ENCODE measurements at places on chromosomes 5 and 9.

DNA sequence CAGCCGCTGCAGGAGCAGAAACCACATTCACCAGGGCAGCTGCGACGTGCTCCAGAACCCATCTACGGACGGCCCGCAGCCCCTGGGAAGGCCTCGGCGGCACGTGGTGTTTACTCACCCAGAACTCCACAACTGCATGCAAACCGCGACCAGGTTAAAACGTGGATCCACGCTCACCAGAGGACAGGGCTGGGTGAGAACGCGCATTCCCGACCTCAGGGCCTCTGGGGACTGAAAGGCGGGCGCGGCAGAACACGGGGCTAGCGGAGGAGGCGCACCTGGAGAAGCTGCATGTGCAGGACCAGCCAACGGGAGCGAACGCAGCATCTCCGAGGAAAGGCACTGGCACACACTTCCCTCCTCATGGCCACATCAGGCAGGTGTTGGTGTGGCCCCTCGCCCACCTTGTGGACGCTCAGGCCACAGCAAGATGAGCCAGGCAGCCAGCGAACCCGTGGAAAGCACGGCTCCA lies 24.0 kb upstream of the CAMSAP1 start:
- no peak for DNase-seq

- DNase-seq: no peak
Observed at GRCh38 chr5:65548281-65548680, 14.7 kb downstream of the CENPK start.

- DNase-seq: no peak
Observed at GRCh38 chr5:17096952-17097695, 120.3 kb upstream of the BASP1 start.

DNA sequence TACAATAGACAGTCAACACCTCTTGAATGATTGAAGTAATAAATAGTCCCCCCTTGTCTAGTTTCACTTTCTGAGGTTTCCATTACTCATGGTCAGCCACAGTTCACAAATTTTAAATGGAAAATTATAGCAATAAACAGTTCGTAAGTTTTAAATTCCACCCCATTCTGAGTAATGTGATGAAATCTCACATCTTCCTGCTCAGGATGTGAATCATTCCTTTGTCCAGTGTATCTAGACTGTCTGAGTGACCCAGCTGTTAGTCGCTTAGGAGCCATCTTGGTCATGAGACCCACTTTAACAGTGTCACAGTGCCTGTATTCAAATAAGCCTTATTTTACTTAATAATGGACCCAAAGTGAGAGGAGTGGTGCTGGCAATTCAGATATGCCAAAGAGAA lies 311.6 kb upstream of the PRR16 start:
- DNase-seq: no peak

- DNase-seq: no peak
Observed at GRCh38 chr9:112112941-112113681, 62.0 kb downstream of the SUSD1 start.

GRCh38 chr9:33112094-33112493 lies 35.6 kb upstream of the SMU1 start:
- DNase-seq: no peak

- DNase-seq: no peak
Observed at GRCh38 chr5:137269274-137269673, 229.9 kb downstream of the SPOCK1 start.

GRCh38 chr9:73050887-73051550 lies 98.2 kb upstream of the ALDH1A1 start:
- DNase-seq: no peak

DNA sequence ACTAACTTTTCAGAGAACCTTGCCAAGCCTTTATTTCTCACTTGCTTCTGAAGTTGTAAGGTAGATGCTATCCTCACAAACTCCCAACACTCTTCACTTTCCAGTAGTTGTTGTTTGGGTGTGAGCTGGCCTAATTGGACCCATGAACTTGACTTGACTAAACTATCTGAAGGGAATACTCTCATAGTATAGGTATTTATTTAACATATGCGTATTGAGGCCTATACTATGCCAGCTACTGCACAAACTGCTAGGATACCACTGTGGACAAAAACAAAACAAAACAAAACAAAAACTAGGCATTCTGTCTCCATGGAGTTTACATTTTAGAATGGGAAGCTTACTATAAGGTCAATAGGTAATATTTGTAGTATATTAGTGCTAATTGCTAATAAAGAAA lies 1.3 kb downstream of the TXNDC8 start:
- no peak for DNase-seq

GRCh38 chr5:17317473-17317872 lies 100.0 kb downstream of the BASP1 start:
- no peak for DNase-seq

DNA sequence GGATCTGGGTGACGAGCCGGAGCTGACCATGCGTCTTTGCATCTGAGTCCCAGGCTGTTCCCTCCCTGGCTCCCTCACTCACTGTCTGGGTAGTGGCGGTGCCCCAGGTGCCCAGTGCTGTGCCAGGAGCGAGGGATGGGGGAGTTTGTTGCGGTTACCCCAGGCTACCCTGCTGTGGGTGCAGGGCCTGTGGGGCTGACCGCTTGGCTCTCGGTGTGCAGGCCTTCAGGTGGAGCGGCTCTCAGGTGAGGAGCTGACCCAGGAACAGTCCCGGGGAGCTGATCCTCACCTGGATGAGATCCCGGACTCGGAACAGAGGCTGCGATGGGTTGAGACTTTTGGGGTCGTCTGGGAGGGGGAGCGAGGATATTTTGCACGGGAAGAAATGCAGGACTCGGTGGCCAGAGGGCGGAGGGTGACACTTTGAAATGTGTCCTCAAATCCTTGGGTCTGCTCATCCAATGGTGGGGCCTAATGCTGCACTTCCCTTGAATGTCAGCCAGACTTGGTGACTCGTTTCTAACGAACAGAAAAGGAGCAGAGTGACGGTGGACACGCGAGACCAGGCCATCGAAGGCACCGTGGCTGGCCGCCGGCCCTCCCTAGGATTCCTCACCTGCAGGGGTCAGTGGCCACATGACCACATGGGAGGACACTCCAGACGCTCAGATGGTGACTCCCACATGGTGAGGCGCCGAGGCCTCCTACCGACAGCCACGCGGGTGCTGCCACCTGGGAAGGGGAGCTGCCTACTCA lies 104.3 kb upstream of the RAPGEF1 start:
- no peak for DNase-seq

DNA sequence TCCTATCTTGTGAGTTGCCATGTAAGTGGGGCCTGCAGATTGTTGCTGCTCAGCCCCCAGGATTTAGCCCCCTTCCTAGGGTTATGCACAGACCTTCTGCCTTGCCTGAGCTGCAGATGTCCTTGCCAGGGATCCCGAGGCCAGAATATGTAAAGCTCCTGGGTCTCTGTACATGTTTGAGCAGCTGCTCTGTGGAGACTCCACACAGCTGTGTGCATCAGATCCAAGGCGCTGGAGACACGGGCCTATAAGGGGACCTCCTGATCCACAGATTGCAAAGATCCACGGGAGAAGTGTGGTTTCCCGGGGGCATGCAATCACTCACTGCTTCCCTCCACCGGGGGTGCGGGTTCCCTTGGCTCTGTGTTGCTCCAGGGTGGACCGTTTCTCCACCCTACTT lies 28.9 kb downstream of the TAF11L14 start:
- no peak for DNase-seq

DNA sequence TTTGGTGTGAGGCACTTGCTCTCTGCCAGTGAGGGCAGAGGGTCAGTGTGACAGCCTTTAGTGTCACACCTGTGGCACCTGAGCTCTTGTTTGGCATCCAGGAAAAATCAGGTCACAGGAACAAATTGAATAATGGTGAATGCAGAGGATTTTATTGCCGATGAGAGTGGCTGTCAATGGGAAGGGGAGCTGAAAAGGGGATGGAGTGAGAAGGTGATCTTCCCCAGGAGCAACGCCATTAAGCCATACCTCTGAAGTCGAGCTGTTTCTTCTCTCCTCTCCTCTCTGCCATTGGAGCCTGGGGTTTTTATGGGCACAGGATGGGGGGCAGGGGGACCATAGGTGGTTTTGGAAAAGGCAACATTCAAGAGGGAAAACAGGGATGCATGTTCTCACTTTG lies 2.4 kb upstream of the HSD17B4 start:
- DNase-seq: no peak

DNA sequence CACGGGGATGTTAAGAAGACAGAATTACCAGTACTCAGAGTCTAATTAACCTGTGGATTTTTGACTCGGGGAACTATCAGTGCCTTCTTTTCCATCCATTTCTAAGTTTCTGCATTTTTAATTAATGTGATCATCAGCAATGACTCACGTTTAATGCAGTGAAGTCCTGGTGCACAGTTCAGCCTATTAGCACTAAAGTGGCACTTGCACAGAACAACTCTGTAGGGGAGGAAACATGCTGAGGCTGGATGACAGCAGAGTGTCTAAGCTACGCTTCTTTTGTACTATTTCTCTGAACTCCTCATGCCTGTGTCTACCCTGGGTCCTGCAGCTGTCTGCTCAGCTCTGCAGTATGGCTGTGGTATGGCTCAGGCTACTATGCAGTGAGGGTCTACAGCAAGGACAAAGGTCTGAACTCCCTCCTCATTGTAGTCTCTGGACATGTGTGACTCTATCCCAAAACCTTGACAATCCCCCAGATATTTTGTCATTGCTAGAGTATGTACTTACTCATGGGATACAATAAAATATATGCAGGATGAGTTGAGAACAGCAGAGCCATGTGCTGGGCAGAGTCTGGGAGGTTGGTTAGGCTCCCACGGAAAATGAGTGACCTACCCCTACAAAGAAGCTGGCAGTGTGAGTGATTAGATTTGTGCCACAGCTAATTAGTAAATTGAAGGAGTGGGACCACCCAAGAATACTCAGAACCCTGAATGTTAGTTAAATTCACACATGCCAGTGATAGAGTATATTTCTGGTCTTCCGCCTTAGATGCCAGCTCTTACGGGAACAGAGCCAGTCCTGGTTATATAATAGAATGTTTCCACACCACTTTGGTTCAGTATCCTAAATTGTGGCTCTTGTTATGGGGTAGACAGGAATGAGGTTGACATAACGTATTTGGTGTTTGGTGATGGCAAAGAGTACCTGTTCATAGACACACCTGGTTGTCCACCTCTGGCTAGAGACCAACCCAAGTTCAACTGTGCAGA lies 148.0 kb downstream of the GHR start:
- DNase-seq: no peak

DNA sequence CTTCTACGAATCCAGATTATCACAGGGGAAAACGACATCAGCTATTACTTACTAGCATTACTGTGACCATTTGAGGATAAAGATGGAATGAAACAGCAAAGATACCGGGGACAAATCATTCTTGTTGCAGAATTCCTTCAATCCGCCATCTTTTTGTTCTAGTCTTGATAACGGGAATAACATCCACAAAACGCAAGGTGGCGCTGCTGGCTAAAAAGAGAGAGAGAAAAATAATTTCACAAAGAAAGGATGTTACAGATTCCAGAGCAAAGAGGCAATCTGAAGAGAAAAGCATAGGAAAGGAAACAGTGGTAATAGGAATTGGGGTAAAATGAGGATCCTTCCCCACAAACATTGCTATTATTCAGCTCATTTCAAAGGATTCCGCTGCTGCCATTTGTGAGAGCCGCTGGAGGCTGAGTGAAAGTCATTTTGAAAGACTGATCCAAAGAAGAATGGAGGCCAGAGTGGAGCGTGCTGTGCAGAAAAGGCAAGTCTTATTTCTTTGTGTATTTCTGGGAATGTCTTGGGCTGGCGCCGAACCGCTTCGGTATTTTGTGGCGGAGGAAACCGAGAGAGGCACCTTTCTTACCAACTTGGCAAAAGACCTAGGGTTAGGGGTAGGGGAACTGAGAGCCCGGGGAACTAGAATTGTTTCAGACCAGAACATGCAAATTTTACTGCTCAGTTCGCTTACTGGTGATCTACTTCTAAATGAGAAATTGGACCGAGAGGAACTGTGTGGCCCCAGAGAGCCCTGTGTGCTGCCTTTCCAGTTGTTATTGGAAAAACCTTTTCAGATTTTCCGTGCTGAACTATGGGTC lies at the start of gene PCDHB7:
Gene PCDHB7, plus strand, starts transcription at position 264 of the 824 bp plus-strand sequence. Its CDS starts 192 bp downstream, at position 456.
- DNase-seq: no peak

DNA sequence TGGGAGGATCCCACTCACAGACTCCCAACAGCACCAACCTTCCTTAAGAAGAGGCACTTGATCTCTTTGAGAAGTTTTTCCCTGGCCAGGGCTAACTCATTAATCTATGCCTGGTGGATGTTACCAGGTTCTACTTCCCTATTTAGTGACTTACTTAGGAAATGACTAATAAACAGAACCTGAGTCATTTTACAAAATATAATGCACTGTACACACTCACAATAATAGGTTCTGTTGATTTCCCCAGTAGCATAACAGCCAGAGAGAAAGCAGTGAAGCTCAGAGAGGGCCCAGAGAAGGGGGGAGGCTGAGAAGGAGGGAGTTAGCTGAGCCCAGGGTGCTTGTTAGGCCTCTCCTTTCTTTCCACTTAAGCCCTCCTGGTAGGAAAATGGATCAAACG lies 27.1 kb downstream of the FRMD3 start:
- no peak for DNase-seq

DNA sequence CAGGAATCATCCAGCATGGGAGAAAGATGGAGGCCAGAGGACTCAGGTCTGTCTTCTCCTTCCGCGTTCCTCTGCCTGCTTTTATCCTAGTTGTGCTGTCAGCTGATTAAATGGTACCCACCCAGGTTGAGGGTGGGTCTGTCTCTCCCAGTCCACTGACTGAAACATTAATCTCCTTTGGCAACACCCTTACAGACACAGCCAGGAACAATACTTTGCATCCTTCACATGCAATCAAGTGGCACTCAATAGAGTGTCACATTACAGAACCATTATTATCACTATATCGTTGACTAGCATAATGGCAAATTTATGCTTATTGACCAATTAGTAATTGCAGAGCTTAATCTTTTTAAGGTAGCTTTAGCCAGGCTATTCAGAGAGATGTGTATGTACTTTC lies 64.8 kb downstream of the UNC13B start:
- DNase-seq: no peak
